ENCODE measurements at places on chromosomes 12 and 14. TPM values are rescaled to one million over a fixed set of nuclear protein-coding genes. Genes with fewer than 3 reads are reported as not detected.

IAPP gene
- total RNA-seq = not detected

AGAP2 gene
- total RNA-seq = 0.26 TPM

EXOC3L4 gene
- not detected for total RNA-seq

PRB2 gene
- not detected for total RNA-seq

TAS2R10 gene
- 0.13 TPM for total RNA-seq

ALX1 gene
- not detected for total RNA-seq

C12orf54 gene
- total RNA-seq = not detected

- no peak for DNase-seq
Measured at GRCh38 chr14:34104489-34105397, 153.9 kb upstream of the EGLN3 start.

GRCh38 chr12:54631551-54631950, 3.1 kb downstream of the LACRT start:
- DNase-seq = no peak

DNA sequence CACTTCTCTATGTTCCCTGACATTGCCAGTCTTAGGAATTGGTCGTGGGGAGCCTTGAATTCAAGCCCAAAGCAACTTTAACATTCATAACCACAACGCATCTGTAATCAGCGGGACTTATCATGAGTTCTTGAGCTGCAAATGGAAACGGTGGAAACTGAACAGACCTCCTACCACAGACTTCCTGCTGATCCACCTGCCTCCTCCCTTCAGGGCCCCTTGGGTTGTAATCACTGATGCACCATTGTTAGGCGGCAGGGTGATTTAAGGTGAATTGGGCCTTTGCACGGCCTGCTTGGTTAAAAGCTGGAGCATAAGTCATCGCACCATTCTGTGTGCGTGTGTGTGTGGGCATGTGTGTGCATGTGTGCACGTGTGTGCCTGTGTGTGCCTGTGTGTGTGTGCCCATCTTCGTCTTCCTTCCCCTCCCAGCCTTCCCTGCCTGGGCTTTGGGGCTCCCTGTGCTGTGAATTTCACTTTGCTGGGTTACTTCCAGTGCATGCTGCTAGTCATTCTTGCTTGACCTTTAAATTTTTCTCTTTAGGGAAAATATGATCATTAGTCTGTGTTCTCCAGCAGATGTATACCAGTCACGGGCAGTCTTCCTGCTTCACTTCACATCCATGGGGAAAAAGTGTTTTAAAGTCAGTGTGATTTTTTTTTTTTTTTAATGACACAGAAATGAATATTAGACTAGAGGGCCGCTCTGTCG, 29.1 kb downstream of the CHST11 start:
- DNase-seq = no peak

- peak; percentile 12 for DNase-seq
Measured at GRCh38 chr14:79356040-79356439, 855.3 kb downstream of the DIO2 start.

DNA sequence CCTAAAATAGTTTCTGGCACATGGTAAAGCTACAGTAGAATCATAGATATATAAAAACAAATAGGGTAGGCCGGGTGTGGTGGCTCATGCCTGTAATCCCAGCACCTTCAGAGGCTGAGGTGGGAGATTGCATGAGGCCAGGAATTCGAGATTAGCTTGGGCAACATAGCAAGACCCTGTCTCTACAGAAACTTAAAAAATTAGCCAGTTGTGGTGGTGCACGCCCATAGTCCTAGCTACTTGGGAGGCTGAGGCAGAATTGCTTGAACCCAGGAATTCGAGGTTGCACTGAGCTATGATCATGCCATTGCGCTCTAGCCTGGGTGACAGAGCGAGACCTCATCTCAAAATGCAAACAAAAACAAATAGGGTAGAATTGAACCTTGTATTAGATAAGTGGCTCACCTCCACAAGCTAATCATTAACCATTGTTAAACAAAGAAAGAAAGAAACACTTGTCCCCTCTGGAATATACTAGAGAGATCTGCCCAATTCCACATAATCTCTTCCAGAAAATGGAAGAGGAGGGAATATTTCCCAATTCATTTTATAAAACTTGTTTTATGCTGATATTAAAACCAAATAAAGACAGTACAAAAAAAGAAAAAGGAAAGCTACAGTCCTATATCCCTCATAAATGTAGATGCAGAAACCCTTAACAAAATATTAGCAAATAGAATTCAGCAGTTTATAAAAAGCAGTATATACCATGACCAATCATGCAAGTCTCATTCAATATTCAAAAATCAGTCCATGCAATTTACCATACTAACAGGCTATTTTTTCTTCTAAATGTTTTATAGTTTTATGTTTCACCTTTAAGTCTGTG, 22.7 kb upstream of the DHRS2 start:
- no peak for DNase-seq

DNA sequence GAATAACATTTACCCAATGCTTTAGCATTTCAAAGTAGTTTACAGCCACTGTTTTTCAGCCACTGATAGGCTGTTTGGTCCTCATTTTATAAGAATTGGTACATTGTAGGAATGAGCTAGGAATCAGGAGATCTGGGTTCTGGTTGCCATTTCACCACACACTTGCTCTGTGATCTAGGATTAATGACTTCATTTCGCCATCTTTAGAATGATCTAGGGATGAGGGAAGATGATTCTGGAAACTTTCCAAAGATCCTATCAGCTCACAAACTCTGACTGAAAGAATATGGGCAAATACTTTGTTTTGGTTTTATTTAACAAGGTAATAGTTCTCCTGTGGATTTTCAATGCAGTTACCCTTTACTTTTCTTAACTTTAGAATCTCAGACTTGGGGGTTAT, 155.0 kb downstream of the GCH1 start:
- no peak for DNase-seq

GRCh38 chr14:89353766-89354113, 63.3 kb downstream of the FOXN3 start:
- DNase-seq = no peak

- no peak for DNase-seq
Measured at GRCh38 chr12:90504806-90505205, 450.2 kb downstream of the CCER1 start.

- peak; percentile 94 for DNase-seq
Measured at GRCh38 chr12:119673634-119674033, 5.7 kb downstream of the PRKAB1 start.

- no peak for DNase-seq
Measured at GRCh38 chr14:21003788-21004346, 4.8 kb downstream of the SLC39A2 start.

DNA sequence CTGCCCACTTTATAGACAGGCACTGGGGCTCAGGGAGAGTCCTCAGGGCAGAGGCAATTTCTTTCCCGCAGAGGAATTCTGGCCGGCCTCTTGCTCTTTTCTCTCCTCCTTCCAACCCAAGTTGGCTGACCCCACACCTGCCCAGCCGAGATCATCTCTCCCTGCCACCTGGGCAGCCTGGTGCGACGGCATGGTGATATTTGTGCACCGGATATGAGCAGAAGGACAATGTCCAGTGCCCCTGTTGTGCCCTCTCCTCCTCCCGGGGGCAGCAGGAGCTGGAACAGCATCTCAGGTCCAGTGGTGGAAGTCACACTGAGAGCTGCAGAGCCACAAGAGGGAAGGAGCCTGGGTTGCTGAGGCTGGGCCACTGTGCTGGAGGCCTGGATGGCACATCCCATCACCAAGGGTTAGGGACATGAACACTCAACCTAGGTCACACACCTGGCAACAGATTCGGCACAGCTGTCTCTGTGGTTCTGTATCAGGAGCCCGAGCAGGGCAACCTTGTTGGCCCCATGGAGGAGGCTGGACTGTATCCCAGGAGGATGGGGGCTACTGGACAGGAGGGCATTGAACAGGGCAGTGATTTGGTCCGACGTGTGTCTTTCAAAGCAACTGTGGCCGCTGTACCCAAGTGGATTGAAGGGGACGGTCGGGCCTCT, 57.7 kb upstream of the DIO3 start:
- no peak for DNase-seq

- DNase-seq = no peak
Measured at GRCh38 chr12:537772-538171, 78.0 kb downstream of the B4GALNT3 start.

GRCh38 chr12:123971770-123972456, 718 bp downstream of the CCDC92 start:
- DNase-seq = peak; percentile 12

- no peak for DNase-seq
Measured at GRCh38 chr12:84910549-84911241, 1.9 kb downstream of the SLC6A15 start.

- no peak for DNase-seq
Measured at GRCh38 chr12:42933461-42934081, 344.0 kb upstream of the PRICKLE1 start.

GRCh38 chr12:70415987-70416386, 49.9 kb downstream of the KCNMB4 start:
- DNase-seq = no peak

DNA sequence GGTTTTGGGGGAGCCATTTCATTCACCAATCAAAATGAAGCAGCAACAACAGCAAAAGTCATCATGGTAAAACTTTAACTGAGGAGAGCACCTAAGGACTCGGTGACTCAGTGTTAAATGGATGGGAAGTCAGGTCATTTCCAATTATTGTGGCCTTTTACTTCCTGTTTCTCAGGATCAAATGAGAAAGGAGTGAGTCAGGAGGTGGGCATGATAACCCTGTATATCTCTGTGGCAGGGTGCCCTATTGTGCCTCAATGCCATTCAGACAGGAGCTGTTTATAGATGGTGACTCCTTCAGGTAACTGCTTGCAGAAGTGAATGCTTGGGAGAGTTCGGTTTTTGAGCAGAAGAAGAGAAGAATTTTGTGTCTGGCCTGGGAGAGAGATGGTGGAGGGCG, 135.5 kb upstream of the CPM start:
- DNase-seq = peak; percentile 26
